ENCODE measurements at places on chromosomes 16 and 17. TPM values are rescaled to one million over a fixed set of nuclear protein-coding genes. Genes with fewer than 3 reads are reported as not detected.

DNA sequence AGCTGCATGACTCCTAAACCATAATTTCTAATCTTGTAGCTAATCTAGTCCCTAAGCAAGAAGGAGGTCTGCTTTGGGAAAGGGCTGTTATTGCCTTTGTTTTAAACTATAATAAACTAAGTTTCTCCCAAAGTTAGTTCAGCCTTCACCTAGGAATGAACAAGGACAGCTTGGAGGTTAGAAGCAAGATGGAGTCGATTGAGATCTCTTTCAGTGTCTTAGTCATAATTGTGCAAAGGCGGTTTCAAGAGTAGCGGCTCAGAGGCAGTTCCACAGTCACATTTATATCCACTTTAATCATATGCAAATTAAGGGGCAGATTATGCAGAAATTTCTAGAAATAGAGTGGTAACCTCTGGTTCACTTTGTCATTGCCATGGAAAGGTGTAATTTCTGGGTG is 17.4 kb downstream of the DRC7 start:
- H3K27ac ChIP-seq: no peak overlapping the region
- H3K4me1 ChIP-seq: no peaks in the 10 kb centered on the region
- no peak for DNase-seq

DNA sequence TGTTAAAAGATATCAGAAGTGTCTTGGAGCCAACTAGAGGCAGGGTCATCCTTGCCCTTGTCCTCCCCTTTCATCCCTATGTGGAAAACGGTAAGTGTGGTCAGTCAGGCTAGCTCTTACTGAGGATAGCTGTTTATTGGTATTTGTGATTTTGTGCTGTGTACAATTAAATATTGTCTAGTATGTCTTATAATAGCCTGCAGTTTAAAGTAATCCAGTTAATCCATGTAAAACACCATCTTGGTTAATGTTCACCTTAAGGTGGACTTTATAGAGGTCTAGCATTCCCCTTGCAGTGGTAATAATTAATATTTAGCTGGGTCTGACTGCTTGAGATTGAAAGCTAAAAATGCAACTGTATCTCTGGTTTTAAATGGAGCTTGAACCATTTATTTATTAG is 25.6 kb downstream of the METTL9 start:
- no peaks in the 10 kb centered on the region for H3K27me3 ChIP-seq
- H3K4me1 ChIP-seq: no peaks in the 10 kb centered on the region

- H3K4me1 ChIP-seq: peaks cover 3% of the 10 kb centered on the region
- H3K27me3 ChIP-seq: peaks cover 85% of the 10 kb centered on the region
- H3K4me3 ChIP-seq: no peak overlapping the region
These were observed 3.3 kb upstream of the PRSS33 start for GRCh38 chr16:2790631-2791030.

Gene CES3
- 0.33 TPM for total RNA-seq

DNA sequence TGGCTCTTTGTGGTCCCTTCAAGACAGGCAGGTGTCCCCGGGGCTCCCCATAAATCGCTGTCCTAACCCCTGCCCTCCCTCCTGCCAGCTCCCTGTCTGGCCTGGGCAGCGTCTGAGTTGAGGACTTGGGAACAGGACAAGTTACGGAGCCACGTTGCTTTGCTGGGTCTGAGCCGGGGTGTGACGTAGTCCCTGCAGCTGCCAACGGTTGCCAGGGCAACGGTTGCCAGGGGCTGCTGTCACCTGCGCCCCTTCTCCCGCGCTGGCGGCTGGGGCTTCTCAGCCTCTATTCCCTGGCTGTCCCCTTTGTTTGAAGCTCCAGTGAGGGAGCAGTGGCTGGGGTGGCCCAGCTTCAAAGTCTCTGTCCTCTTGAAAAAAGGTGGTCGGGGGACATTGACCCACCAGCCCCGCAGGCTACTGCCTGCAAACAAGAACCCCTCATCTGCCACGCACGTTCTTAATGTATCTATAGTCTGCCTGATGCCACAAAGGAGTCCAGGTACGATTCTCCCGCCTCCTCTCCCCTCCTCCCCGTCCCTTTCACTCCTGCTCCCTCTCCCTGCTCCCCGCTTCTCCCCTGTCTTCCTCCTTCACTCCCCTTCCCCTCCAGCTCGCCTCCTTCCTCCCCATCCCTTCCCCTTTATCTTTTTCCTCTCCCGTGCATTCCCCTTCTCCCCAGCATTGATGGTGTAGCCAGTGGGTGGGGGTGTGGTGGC is 10.9 kb downstream of the ADGRG1 start:
- H3K27me3 ChIP-seq: no peaks in the 10 kb centered on the region
- no peak overlapping the region for H3K4me3 ChIP-seq
- peaks cover 78% of the 10 kb centered on the region for H3K4me1 ChIP-seq
- H3K27ac ChIP-seq: peak overlapping the region; percentile 67
- no peak for DNase-seq
- no peaks in the 10 kb centered on the region for H3K36me3 ChIP-seq

DNA sequence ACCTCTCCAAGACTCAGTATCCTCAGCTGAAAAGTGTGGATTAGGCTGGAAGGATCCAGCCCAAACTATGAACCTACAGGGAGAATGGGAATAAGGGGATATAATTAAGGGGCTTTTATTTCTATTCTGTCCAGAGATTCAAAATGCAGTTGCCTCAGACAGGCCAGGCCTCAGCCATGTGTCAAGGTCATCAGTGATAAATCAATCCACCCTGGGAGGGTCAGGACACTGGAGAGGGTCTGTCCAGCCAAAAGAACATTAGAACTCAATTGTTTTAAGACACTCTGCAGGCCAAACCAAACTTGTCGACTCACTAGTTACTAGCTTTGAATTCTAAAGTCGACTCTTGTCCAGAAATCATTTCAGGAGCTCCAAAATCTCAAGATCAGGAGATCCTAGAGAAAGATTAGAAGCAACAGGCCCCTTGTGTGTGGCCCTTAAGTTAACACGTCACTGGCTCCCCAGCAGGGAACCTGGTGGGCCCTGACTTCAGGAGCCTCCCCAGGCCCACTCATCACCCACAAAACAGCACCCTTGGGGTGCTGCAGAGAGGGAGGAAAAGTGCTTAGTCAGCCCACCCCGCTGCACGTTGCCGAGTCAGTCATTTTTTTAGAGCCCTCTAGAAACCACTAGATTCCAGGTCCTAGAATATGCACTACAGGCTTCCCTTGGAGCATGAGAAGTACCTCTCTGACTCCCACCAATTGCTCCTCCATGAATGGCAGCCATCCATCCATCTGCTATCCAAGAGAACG is 156.8 kb downstream of the XYLT1 start:
- no peak for DNase-seq
- H3K27me3 ChIP-seq: no peaks in the 10 kb centered on the region
- no peak overlapping the region for H3K4me3 ChIP-seq
- peak overlapping the region; percentile 94 for H3K27ac ChIP-seq
- H3K4me1 ChIP-seq: peaks cover 71% of the 10 kb centered on the region

Gene GUCY2D
- total RNA-seq: not detected
